Fibroblast of villous mesenchyme (primary cell): ENCODE measurements at places on chromosomes 4 and X. TPM values are rescaled to one million over a fixed set of nuclear protein-coding genes. Genes with fewer than 3 reads are reported as not detected.

DNA sequence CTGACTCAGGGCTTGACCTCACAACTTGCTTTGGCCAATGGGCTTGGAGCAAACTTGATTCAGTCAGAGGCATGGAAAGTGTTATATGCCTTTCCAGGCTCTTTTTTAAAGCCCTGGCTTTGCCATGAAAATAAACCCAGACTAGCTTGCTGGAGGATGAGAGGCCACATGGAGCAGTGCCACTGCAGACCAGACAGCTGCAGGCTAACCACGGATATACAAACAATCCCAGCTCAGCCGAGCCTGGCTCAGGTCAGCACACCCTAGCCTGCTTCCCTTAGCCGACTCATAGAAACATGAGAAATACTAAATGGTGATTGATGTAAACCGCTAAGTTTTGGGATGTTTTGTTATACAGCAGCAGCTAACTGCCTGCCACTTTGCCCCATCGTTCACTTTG is 345.1 kb downstream of the ARHGAP10 start:
- peak; percentile 39 for DNase-seq

DNA sequence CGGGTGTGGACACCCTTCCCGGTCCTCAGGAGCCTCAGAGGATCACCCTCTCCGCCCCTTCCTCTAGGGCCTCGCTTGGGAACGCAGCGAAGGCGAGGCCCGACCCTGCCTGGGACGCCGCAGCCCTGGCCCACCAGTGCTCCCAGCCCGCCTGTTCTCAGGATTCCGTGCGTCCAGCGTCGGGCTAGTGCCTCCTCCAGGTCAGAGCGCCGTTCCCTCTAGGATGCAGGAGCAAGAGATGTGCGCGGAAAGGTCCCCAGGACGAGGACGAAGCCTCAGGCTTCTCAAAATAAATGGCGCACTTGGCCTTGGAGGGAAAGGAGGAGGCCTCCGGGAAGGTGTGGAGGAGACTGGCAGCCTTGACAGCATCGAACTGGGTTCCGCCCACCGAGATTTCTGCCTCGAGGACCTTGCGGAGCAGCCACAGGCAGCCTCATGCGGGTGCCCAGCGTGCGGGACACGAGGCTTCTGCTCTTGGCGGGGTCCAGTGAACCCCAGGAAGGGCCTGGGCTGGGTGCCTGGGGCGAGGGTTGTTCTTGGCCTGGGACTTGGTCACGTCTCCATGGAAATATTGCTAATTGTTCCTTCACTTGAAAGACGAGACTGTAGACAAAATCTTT is 35.1 kb downstream of the PITX2 start:
- no peak for DNase-seq

DNA sequence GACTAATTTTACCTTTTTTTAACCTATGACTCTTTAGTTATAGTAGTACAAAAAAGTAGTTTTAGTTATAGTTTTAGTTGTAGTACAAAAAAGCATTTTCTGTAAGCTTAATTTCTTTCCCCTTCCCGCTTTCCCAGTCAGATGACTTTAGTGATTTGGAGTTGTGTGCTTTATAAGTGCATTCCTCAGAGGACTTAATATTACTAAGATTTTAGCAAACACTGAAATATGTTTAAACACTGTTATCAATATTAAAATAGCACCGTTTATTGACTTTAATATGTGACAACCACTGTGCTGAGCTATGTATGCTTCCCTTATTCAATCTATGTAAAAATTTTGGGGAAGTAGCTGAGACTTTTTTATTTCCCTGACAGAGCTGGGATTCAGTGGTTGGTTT is 22.8 kb downstream of the GUF1 start:
- no peak for DNase-seq

- no peak for DNase-seq
Observed at GRCh38 chr4:183758061-183758757, 99.1 kb downstream of the TRAPPC11 start.

The NEXMIF gene
- not detected in 2 replicates for total RNA-seq
